Panc1 (cell line): ENCODE measurements at places on chromosomes 1 and 21.

DNA sequence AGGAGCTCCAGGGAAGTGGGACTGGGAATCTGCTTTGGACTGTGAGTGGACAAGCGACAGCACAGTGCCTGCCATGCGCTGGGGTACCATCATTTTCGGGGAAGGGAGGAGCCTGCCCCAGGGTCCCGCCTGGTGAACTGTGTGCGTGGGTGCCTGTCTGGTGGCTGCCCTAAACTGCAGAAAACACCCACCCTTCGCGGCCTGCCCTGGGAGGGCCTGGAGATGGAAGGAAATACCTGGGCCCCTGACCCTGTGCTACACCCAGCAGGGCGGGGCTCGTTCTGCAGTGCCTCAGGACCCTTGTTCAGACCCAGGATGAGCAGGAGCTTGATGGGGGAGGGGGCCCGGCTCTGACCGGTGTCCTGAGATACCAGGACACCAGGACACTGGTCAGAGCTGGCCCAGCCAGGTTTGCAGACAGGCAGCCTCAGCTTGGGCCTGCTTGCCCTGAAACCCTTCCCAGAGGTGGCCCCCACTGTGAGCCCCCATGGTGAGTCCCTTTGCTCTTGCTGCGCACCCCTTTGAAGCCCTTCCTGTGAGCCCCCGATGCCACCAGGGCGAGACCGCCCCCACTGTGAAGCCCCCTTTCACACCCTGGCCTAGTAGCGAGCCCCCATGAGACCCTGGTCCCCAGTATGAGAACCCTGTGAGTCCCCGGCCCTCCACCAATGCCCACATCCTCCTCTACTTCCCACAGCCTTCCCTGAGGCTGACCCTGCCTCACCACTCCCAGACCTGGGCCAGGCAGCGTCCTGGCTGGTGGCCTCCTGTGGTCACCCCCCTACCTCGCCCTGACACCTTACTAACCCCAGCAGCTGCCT, 2.6 kb downstream of the GJC2 start:
- peaks cover 28% of the 10 kb centered on the region for H3K4me1 ChIP-seq
- DNase-seq, result no peak
- H3K27ac ChIP-seq, result no peak overlapping the region
- H3K27me3 ChIP-seq, result no peaks in the 10 kb centered on the region
- no peaks in the 10 kb centered on the region; the same call in 1 of the 2 replicates for H3K36me3 ChIP-seq

- H3K4me1 ChIP-seq, result peaks cover 2% of the 10 kb centered on the region; the same call in 1 of the 2 replicates
- DNase-seq, result no peak
- H3K4me3 ChIP-seq, result no peak overlapping the region
- H3K27ac ChIP-seq, result no peak overlapping the region
Observed at GRCh38 chr1:150619576-150620509, 9.6 kb downstream of the ENSA start.

GRCh38 chr1:79042117-79042516, 35.6 kb upstream of the ADGRL4 start:
- no peak for DNase-seq
- H3K4me3 ChIP-seq, result no peak overlapping the region
- no peaks in the 10 kb centered on the region for H3K36me3 ChIP-seq
- no peaks in the 10 kb centered on the region for H3K4me1 ChIP-seq

GRCh38 chr21:44006017-44006619, 6.0 kb upstream of the TRAPPC10 start:
- no peak overlapping the region for H3K27ac ChIP-seq
- H3K36me3 ChIP-seq, result no peaks in the 10 kb centered on the region
- H3K4me3 ChIP-seq, result no peak overlapping the region
- no peaks in the 10 kb centered on the region for H3K27me3 ChIP-seq
